NCI-H526 treated with DMSO at 0.1 percent for 48 hours (cell line): ENCODE measurements at places on chromosomes 4 and X.

DNA sequence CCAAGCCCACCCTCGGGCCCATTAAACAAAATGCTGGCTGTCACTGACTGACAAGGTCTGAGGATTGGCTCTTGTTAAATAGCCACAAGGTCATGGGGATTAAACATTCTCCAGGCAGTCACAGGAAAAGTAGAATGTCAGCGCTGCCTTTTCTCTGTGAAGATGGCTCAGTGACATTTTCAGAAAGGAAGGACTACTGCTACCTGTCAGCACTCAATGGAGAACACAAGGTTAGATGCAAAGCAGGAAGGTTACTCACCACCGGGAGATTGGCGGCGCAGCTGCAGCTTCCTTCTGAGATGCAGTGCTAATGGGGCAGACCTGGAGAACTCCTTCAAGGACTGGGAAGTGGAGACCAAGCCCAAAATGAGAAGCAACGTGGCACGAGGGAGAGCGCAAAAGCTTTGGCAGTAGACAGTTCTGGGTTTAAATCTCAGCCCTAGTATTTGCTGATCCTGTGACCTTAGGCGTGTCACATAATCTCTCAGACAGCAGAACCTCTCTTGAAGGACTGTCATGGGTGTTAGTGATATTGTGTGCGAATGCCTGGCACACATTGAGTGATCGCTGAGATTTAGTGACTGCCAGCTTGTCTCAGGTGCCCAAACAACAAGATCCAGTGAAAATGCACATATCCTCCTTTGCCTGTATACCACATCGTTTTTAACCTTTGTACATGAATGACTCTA, 213.1 kb upstream of the BOD1L1 start:
- DNase-seq, result no peak

- no peak for DNase-seq
Measured at GRCh38 chr4:59869559-59869958, 1330.6 kb upstream of the ADGRL3 start.

- DNase-seq, result peak; percentile 83
Measured at GRCh38 chr4:80422727-80423404, 87.3 kb downstream of the CFAP299 start.

DNA sequence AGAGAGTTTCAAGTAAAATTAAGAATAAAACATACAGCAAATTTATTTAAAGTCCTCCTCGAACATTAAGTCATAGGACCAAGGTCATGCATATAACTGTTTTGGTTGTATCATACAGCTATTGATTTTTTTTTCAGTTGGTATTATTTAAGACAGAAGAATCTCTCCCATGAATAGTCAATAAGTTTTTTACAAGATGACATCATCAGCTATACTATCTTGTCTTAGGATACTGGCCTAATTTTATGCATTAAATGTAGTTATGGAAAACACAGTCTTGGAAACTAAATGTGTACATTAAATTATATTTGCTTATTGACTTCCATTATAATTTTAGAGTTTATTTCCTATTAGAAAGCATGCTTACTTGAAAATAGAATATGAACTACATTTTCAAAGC, 755.9 kb downstream of the PCDH19 start:
- DNase-seq, result no peak

GRCh38 chrX:114252186-114252585, 331.7 kb upstream of the HTR2C start:
- DNase-seq, result no peak

- DNase-seq, result no peak
Measured at GRCh38 chr4:16158504-16158852, 67.8 kb downstream of the TAPT1 start.

- DNase-seq, result no peak
Measured at GRCh38 chrX:106927023-106927422, 6.8 kb downstream of the CLDN2 start.

GRCh38 chr4:152245680-152246079, 290.2 kb downstream of the FBXW7 start:
- DNase-seq, result no peak

DNA sequence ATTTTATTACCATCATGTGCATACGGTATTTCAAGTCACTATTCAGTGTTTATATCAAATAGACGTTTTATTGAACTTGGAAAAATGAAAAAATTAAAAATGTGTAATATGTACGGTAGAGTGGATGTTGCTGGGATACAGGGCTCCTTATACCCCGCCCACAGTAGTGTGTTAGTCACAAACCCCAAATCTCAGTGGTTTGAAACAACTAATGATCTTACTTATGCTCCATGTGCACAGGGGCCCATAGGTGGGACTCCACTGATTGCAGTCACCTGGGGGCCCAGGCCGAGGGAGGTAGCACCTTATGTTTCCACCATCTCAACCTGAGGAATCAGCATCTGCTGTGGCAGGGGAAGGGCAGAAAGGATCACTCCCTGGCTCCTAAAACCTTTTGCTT, 18.1 kb downstream of the LSM6 start:
- no peak for DNase-seq
